ENCODE measurements at places on chromosomes 1 and 21.

DNA sequence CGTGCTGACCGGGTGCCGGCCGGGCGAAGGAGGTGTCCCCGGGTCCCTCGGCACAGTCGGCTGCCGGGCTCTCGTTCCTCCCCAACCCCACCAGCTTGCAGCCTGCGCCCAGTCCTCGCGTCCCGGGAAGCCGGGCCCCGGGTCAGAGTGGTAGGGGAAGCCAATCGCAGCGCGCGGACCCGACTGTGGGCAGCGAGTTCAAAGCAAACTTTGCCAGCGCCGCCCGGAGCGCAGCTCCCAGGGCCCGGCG, 328 bp downstream of the MYCL start:
- no peak for DNase-seq

GRCh38 chr1:82538876-82539275, 738.1 kb downstream of the ADGRL2 start:
- no peak for DNase-seq

DNA sequence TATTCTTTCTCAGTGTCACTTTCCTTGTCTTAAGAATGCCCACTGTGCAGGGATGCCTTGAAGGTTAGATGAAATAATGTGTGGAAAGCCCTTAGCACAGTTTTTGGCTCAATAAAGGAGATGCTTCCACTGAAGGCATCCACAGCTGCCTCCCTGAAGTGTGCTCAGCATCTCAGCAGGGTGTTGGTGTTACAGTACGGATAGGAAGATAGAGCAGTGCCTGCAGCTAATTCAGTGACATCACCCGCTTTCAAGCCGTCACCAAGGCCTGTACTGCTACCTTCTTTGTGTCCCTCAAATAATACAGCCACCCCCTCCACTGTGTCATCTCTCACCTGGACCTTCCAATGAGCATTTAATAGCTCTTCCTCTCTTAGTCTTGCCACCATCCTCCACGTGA, 59.0 kb downstream of the NDUFS5 start:
- DNase-seq: no peak

DNA sequence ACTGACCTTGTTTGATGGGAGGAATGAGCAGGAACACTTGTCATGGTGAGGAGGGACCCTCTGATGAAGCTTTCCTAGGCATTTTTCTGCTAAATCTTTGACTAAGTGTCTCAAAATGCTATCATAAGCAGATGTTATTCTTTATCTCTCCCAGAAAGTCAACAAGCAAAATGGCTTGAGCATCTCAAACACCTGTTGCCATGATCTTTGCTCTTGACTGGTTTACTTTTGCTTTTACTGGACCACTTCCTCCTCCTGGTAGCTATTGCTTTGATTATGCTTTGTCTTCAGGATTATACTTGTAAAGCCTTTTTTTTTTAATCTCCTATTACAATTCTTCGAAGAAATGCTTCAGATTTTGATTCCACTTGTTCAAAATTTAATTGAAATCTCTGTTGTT, 157.4 kb downstream of the GPR52 start:
- no peak for DNase-seq

DNA sequence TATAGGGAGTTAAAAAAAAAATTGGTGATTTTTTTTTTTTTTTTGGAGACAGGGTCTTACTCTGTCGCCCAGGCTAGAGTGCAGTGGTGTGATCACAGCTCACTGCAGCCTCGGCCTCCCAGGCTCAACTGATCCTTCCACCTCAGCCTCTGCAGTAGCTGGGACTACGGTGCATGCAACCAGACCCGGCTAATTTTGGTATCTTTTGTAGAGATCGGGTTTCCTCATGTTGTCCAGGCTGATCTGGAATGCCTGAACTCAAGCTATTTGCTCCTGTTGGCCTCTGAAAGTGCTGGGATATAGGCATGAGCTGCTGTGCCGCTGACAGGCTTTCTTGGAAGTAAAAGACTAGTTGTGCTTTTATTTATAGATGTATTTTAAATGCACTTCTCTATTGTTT, 3.0 kb downstream of the CDC42 start:
- DNase-seq: no peak

DNA sequence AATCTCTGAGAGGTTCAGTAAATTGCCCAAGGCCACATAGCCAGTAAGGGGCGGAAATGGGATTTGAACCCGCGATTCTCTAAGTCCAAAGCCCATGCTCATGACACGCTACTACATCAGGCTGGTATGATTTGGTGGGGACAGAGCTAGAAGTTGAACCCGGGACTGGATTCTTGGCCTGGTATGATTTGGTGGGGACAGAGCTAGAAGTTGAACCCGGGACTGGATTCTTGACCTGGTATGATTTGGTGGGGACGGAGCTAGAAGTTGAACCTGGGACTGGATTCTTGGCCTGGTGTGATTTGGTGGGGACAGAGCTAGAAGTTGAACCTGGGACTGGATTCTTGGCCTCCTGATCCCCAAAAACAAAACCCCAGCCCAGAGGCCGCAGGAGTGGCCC, 23.0 kb downstream of the EPHB2 start:
- no peak for DNase-seq

DNA sequence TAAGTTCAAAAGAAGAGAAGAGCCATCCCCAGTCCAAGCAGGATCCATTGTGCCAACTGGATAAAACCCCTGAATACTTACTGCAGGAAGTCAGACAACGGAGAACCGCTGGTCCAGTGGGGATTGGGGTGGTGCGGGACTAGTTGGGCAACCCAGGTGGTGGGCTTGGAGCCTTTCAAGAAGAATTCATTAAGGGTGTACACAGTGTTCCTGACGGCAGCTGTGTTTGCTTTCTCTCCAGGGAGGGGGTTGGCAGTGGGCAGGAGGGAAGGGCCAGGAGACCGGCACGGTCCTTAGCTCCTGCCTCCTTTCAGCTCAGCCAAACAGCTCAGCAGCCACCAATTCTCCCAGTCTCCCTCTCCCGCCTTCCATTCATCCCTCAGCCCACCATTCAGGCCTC, 7.1 kb upstream of the CDK18 start:
- no peak for DNase-seq

- no peak for DNase-seq
Observed at GRCh38 chr1:192160196-192160595, 1.9 kb downstream of the RGS18 start.

DNA sequence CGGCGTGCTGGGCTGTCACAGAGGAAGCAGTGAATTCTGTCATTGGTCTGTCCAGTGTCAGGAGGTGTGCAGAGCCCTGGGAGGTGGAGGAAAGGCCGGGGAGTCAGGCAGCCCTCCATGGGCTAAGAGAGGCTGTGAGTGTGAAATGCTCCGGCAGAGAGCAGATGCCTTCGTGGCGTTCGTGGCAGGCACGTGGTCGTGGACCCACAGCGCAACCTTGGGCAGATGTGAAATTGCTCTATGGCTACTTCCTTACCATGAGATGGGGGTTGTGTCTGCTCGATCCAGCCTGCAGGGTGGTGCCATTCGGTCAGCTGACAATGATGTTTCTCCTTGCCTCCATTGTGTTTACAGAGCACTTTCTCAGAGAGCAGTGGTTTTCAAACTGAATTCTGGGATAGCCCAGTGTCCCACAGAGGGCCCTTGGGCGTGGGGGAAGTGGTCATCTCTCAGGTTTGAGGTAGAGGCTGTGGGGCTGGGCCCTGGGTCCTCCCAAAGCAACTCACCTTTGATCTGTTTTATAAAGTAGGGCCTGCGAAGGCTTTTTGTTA, 27.9 kb downstream of the TNFRSF1B start:
- no peak for DNase-seq

- DNase-seq: no peak
Observed at GRCh38 chr21:42073145-42074099, 2.3 kb downstream of the UMODL1 start.

DNA sequence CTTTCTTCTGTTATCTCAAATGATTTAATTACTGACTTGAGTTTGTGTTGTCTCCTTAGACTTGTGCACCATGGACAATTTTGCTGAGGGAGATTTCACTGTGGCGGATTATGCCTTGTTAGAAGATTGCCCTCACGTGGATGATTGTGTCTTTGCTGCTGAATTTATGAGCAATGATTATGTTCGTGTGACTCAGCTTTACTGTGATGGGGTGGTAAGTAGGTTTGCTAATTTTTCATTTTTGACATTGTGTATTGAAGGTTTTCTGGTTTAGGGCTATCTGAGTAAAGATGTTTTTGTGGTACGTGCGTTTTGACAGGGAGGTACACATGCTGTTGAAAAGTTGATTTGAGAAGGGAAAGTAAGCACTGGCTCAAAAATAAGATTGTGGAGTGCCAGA, 14.1 kb downstream of the TTC3 start:
- DNase-seq: no peak

GRCh38 chr1:244952280-244952933, 88.1 kb upstream of the HNRNPU start:
- no peak for DNase-seq

- DNase-seq: no peak
Observed at GRCh38 chr1:213998785-213999184, 11.0 kb downstream of the PROX1 start.

- DNase-seq: no peak
Observed at GRCh38 chr21:34810786-34811185, 142.0 kb downstream of the CLIC6 start.

DNA sequence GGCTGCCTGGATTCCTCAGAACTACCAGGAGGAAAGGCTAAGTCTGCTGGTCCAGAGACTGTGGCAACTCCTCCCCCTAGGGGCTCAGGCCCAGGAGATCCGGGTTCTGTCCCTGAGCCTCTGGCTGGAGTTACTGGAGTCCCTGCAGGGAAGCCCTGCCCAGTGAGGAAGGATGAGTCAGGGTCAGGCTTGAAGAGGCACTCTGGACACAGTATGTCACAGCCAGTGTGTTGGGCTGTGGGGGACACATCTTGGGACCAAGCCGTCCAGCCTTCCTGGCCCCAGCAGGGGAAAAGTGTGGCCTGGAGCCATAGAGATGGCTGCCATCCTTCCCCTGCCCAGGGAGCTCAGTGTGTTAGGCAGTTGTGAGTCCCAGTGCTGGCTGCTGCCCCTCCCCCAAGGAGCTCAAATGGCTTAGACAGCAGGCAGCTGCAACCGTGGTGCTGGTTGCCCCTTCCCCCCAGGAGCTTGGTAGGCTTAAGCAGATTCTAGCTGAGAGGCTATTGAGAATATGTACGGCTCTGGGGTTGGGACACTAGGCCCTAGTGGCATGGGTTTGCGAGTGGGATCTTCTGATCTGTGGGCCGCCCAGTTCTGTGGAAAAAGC, 28.2 kb upstream of the RABGAP1L start:
- DNase-seq: no peak

- no peak for DNase-seq
Observed at GRCh38 chr1:31672986-31673385, 28.3 kb upstream of the PEF1 start.

- no peak for DNase-seq
Observed at GRCh38 chr1:41650028-41650880, 165.8 kb upstream of the EDN2 start.

GRCh38 chr1:56469640-56470371, 109.6 kb downstream of the PLPP3 start:
- DNase-seq: no peak

- DNase-seq: no peak
Observed at GRCh38 chr1:219924342-219924741, 4.0 kb downstream of the SLC30A10 start.

DNA sequence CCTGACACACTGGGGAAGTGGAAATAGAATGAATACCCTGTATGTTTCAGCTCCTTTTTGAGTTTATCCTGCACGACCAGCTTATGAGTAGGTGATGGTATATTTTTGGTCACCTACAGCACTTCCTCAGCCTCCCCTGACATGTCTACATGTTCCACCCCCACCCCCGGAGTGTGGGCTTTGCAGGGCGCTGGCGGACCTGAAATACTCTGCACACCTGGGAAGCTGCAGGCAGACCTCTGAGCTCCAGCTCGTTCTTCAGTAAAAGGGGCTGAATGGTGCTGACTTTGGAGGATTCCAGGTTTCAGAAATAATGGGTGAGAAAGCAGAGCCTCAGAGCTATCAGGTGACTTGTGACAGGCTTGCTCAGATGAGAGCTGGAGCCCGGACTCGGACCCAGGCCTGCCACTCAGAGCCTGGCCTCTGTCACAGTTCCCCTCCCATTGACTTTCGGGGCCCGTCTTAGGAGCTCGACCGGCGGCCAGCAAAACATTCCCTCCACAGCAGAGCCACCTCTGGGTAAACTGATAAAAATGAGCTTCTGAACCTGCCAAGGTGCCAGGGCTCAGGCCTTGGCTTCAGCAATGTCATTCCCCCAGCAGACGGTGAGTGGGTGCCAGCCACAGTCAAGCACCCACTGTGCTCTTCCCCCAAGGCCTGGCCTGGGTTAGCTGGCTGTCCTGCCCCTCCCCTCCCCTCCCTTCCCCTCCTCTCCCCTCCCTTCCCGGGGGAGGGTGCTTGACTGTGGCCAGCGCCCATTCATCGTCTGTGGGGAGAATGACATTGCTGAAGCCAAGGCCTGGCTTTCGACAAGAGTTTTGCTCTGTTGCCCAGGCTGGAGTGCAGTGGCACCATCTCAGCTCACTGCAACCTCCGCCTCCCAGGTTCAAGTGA, 30.1 kb downstream of the DOP1B start:
- DNase-seq: no peak

DNA sequence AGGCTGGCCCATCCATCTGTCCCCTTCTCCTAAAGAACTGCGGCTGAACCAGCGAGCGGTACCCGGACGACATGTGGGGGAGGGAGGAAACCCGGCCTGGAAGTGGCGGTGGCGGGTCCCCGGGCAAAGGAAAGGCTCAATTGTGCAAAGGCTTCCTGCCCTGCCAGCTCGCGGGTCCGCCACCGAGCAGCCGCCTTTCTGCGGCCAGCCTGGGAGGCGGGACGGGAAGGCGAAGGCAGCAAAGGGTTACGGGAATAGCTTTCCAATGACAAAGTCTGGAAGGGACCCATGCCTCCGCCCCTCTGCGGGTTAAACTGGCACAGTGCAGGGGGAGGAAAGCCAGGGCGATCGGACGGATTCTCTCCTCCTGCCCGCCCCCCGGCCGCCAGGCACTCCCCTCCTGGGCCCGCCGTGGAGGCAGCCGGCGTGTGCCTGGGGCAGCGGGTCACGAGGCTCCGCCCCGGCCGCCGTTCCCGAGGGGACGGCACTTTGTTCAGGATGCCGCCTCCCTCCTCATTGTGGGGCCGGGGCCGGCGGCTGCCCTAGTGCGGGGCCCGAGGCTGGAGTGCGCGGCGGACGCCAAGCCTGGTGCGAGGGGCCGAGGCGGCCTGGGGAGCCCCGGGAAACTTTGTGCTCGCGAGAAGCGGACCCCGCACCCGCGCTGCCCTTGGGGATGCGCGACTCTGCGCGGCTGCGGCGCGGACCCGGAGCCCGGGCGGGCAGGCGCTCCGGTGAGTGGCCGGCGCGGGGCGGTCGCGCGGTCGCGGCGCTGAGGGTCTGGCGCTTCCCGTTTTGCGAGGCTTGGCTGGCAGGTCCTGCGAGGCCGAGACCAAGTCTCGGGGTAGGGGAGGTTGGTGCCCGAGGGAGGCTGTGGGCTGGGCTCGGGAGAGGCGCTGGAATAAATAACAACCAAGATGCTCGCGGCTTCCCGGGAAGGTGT, at the start of gene NAV1:
TSS of gene NAV1 (plus strand) at position 516 of the 940 bp plus-strand sequence. CDS start 83,758 bp downstream, outside the sequence.
- no peak for DNase-seq

- no peak for DNase-seq
Observed at GRCh38 chr1:166870584-166870983, 5.5 kb downstream of the TADA1 start.

- DNase-seq: peak; percentile 23
Observed at GRCh38 chr1:185720633-185721272, 13.4 kb upstream of the HMCN1 start.
